K562 (cell line): ENCODE measurements at places on chromosomes 7 and 10.

GRCh38 chr7:34044734-34045353, 139.5 kb downstream of the BMPER start:
- DNase-seq = no peak

DNA sequence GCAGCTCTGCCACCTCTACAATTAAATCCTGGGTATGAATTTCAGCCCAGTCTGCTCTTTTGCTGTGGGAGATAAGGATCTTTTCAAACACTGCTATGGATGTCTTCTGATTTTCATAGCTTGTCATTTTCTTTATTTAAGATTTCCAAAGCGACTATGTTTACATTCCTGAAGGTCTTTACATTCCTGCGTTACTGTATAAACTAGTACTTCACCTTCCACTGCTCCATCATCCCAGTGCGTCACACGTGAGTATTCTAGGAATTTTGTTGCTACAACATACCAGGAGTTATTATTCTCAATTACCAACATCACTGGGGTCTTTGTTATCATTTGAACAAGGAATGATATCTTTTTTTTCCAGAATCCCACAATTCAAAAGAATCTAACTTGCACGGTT, 944.7 kb downstream of the SORCS3 start:
- DNase-seq = no peak

DNA sequence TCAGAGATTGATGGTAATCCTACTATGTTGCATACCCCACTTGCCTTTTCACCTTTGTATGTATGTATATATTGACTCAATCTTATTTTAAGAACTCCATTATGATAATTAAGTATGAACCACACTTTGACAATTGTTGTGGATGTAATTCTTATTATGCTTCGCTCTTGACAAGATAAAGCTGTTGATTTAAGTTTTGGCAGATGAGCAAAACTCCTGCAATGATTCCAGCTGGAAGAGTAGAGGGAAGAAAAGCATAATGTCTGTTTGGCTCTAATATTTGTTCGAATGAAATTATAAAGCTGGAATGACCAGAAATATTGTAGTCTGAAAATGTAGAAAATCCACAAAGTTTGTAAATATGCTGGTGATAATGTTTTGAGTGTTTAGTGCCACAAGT, 83.8 kb upstream of the AKR1E2 start:
- no peak for DNase-seq

DNA sequence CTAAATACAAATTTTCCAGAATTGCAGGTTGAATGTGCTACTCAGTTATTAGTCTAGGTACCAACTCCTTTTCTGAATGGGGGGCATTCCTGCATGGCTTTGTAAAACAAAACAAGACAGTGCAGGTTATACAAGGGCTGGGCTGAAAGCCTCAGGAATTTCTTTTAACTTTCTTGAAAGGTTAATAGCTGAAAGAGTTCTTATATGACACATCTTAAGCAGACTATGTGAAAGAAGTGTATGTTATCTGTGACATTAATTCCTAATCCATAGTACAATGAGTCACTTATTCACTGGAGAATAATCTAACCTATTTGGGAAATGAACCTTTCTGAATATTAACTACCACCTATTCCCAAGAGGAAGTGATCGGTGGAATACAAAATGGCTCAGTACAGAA, 115.6 kb upstream of the FAM133B start:
- DNase-seq = no peak

- peak; percentile 88 for DNase-seq
Measured at GRCh38 chr10:16995867-16996529, 133.6 kb downstream of the CUBN start.

GRCh38 chr7:136030330-136030729, 53.2 kb upstream of the MTPN start:
- DNase-seq = no peak

- DNase-seq = no peak
Measured at GRCh38 chr7:25318047-25318446, 89.8 kb upstream of the NPVF start.
